ENCODE measurements at places on chromosomes 6 and 20.

- no peak for DNase-seq
These were observed 67.2 kb downstream of the DTNBP1 start for GRCh38 chr6:15595461-15596173.

- DNase-seq: no peak
These were observed 9.4 kb downstream of the TREML2 start for GRCh38 chr6:41191569-41191968.

DNA sequence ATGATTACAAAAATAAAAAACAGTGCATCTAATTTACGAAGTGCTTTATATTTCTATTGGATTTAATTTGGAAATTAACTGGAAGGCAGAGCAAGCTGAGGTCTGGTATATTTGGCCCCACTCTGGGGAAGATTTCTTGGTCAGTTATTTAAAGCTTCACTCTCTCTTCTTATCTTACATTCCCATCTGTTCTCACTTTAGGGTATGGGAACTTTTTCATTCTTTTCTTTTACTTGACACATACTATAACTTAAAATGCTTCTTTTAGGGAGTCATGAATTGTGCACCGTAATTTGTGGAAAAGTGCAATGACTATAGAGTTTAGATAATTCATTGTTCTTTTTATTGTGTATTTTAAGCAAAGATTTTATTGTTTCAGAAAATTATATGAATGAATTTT, 170.4 kb downstream of the BCKDHB start:
- DNase-seq: no peak

DNA sequence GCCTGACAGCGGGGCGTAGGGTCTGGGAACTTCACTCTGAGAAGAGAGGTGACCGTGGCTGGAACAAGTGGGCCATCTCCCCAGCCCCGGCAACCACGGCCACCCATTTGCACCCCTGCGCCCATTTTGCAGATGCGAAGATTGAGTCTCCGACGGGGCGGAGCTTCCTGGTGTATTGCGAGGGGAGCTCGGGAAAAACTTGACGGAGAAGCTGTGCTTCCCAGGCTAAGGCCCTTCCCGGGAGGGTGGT, 653 bp downstream of the ZNF335 start:
- no peak for DNase-seq

DNA sequence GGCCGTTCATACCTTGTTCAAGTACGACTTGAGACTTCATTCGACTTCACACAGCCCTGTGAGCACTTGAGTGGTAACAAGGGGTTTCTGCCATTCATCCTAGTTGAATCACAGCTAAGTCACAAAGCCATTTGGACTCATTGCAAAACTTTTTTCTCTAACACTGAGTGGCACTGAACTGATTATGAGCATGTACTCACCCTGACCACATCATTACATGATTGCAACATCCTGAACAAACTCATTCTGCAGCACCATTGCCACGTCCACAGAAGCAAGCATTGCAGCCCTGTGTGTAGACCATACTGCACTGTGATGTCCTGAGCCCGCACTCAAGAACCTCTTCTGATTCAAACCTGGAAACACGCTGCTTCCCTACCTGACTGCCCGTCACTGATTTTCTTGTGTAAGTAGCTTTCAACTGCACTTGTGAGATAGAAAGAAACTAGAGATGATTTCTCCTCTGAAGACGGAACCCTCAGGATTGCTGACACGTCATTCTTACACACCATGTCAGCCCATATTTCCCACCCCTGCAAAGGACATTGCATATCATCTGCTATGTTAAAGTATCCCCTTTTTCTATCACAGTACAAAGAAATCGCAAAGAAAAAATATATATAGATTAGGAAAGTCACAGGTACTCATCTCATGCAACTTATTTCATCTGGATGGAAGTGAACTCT, 81.6 kb downstream of the C6orf118 start:
- peak; percentile 68 for DNase-seq

- DNase-seq: no peak
These were observed 920 bp downstream of the ZBTB12 start for GRCh38 chr6:31900917-31901414.

DNA sequence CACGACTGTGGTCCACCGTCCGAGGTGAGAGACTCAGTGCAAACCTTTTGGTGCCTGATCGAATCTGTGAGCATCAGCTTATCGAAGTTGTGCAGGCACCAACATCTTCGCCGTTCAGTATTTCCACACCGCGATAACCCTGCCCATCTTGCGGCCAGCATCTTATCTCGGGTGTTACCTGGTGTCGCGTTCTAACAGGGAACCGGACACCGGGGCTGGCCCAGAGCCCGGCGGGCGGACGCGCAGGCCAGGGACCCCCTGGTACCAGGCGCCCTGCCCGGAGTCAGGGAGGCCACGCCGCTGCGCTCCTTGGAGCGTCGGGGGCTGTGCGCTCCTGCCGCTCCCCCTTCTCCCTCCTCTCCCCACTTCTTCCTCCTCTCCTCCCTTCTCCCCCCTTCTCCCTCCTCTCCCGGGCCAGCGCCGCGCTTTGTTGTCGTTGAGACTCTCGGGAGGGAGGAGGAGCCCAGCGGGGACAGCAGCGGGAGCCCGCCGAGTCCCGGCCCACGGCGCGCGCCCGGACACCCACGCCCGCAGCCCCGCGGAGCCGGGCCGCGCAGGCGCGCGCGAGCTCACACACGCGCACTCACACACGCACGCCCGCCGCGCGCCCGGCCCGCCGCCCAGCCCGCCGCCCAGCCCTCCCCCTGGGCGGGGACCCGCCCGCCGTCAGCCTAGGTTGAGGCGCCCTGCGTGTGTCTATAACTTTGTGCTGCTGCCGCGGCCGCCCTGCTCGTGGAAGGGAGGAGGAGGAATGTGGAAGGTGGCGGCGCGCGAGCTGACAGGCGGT, 1.4 kb upstream of the FOXO3 start:
- DNase-seq: peak; percentile 68

GRCh38 chr6:8633762-8634161, 198.4 kb upstream of the SLC35B3 start:
- DNase-seq: no peak

GRCh38 chr6:24089736-24090135, 36.3 kb upstream of the NRSN1 start:
- no peak for DNase-seq

DNA sequence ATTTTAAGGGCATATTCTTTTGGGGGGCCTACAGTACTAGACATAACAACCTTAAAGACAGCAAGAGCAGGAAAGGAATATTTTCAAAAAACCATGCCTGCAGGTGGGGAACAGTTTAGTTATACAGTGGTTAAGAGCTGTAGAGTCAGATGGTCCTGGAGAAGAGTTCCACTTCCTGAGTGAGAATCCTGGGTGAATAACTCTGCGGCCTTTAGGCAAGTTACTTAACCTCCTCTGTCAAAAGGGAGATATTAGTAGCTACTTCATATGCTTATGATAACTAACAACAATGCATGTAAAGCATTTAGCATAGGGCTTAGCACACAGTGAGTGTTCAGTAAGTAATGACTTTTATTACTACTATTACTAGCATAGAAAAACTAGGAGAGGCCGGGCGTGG, 119.2 kb upstream of the TAB2 start:
- DNase-seq: no peak

DNA sequence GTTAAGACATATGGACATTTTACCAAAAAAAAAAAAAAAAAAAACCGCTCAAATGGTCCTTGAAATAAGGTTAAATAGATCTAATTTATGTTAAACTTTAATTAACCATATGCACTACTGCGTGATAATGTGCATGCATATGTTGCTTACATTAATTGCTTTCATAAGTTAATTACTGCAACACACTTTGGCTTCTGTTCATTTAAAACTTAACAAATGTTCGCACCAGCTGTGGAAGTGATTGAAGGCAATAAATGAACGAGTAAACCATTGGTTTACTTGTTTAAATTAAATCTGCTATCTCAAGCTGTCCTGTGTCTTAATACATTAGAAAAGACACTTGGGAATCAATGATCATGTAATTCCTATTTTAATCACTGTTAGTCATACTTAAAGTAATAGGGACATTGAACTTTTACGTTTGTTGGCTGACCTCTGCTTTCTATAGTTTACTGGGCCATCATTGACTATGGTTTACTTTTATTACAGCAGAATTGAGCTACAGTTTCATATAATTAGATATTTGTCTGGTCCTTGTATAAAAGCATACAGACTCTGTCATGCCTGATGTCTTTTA, 294.7 kb downstream of the KHDC1L start:
- no peak for DNase-seq

DNA sequence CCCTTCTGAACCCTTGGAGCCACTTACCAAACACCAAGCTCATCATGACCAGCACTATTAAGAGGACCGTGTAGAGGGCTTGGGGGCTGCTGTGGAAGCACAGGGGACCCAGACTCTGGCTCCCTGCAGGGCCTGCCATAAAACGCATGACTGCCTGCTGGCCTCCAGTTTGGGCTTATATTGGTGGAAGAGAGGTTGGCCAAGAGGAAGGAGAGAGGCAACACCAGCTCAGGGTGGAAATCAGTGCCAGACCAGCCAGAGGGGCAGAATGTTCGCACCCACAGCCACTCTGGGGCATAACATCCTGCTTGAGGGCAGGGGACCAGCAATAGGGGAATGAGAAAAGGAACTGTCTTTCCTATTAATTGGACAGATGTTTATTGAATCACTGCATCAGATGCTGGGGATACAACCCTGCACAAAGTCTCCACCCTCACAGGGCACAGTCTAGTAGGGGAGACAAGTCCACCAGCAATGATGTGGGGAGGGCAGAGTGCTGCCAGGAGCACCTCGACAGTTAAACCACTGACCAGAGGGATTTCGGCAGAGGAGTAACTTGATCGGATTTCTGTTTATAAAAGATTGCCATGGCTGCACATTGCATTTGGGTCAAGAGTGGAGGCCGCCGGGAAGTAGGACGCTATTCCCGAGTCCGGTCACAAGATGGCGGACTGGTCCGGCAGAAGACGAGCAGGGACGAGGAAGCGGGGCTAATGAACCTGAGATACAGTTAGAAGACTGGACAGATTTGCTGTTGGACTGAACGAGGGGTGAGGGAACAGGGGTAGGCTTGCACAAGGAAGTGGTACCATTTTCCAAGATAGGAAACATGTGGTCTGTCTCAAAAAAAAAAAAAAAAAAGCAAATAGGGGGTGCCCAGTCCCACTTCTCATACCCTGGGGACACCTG, at the start of gene LY6G5C:
LY6G5C (minus strand) TSS at position 842 of the 909 bp plus-strand sequence; CDS start at position 148, 694 bp downstream.
- peak; percentile 67 for DNase-seq

- DNase-seq: no peak
These were observed 55.1 kb downstream of the ARID1B start for GRCh38 chr6:156832231-156832647.

GRCh38 chr20:37282556-37282955, 6.9 kb upstream of the MANBAL start:
- peak; percentile 40 for DNase-seq

- no peak for DNase-seq
These were observed 8.4 kb downstream of the IRF4 start for GRCh38 chr6:399785-400534.

DNA sequence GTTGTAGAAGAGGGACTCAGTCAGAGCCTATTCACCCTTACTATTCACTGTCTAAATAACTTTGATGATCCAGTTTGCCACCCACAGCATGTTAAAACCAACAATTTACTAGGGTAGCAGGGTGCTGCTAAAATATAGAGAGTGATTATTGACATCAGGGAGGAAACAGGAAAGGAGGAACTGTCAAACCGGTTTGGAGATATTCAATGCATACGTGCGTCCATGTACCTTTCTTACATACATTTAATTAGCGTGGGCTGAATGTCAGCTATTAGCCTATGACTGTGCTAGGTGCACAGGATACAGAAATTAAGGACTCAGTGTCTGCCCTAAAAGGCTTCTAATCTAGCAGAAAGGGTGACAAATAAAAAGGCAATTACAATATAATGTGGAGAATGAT, 57.2 kb downstream of the IL20RA start:
- DNase-seq: no peak

GRCh38 chr20:23622839-23623343, 14.9 kb downstream of the CST3 start:
- peak; percentile 66 for DNase-seq

GRCh38 chr20:39190666-39191570, 228.8 kb downstream of the DHX35 start:
- peak; percentile 70 for DNase-seq

- DNase-seq: peak; percentile 90
These were observed 15.7 kb downstream of the ATP9A start for GRCh38 chr20:51752343-51752951.

- DNase-seq: no peak
These were observed 270.3 kb downstream of the SLC24A3 start for GRCh38 chr20:19482726-19483125.

DNA sequence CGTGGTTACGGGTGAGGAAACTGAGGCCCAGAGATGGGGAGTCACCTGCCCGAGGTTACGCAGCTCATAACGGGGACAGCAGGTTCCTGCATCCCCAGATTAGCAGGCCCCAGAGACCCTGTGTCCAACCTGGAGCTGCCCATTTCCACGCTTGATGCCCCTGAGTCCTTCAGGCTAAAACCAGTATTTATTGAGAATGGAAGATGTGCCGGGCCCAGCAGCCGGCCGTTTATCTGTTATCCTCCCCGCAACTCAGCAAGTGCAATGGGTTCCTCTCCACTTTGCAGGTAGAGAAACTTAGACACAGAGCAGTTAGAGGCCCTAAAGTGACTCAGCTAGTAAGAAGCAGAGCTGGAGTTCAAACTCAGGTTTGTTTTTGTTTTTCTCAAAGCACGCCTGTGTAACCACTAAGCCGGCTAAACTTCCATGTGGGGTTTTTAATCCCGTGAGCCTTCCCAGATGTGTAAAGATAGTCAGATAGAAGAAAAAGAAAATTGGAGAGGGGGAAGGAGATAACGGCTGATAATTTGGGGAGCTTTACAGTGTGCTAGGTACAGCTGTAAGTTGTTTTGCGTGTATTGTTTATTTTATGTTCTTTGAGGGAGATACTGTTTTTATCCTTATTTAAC, 775 bp downstream of the PFDN4 start:
- DNase-seq: peak; percentile 30

DNA sequence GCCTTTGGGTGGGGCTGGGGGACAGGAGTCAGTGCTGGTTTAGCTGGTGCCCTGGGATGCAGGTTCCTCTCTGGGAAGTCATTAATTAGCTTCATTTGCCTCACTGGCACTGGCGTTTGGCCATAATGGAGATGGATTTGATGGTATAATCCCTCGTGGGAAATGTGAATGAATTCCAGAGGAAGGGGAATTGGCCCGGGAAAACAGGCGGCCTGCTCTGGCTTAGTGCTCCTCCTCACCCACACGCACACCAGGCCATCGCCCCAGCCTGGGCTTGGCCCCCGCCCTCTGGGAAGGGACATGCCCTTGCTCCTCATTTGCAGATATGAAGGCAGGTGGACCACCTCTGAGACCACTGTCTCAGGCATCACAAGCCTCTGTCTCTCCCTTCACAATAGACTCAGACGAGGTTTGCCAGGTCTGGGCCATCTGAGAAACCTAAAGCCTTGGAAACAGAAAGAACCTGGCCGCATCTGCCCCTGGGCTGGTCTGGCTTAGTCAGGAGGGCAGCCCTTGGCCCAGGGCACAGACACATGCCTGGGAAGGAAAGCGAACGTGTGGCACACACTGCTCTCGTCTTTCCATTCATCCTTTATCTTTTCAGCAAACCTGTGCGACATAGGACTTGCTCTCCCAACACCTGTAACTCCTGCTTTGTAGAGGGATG, 199.2 kb upstream of the CDH4 start:
- DNase-seq: no peak

GRCh38 chr20:17504066-17504897, 26.9 kb downstream of the BFSP1 start:
- DNase-seq: no peak

Measured in RCC 7860 (cell line).